Activated CD4-positive, alpha-beta T cell treated with anti-CD3 and anti-CD28 coated beads, Interleukin-2, amount 50 U/mL, for 4 hours (primary cell): ENCODE measurements at places on chromosomes 12 and 14.

- DNase-seq: no peak
Observed at GRCh38 chr12:118355843-118356242, 16.9 kb downstream of the TAOK3 start.

GRCh38 chr14:72701605-72702004 lies 192.3 kb downstream of the DPF3 start:
- no peak for DNase-seq

DNA sequence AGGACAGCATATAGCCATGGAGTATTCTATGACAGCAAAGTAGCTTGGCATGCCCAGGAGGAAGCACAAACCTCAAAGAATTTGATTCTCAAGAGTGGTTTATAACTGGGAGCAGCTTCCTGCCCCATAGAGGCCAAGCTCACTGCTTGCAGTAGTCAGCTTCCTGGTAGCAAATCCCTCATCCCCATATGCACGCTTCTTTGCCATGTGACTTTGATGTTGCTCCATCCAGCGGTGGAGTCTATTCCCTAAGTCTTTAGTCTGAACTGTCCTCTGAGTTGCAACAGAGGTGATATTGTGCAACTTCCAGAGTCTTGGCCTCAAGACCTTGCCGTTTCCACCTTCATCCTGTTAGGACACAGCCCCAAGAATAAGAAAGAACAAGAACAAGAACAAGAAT lies 996.8 kb upstream of the TMEM132C start:
- no peak for DNase-seq

DNA sequence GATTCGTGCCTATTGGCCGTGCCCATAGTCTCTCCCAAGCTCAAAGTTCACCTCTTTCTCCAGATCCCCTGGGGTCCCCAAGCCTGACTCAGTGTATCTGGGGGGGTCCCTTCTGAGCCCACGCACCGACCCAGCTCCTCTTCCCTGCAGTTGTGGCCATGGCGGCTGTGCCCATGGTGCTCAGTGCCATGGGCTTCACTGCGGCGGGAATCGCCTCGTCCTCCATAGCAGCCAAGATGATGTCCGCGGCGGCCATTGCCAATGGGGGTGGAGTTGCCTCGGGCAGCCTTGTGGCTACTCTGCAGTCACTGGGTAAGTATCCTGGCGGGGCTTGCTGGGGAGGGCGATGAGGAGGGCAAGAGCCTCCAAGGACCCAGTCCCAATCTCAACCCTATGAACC lies 5.1 kb downstream of the IFI27 start:
- no peak for DNase-seq

GRCh38 chr12:67701121-67701520 lies 52.6 kb downstream of the DYRK2 start:
- DNase-seq: no peak

GRCh38 chr12:56932867-56933266 lies 1.3 kb downstream of the SDR9C7 start:
- DNase-seq: no peak

DNA sequence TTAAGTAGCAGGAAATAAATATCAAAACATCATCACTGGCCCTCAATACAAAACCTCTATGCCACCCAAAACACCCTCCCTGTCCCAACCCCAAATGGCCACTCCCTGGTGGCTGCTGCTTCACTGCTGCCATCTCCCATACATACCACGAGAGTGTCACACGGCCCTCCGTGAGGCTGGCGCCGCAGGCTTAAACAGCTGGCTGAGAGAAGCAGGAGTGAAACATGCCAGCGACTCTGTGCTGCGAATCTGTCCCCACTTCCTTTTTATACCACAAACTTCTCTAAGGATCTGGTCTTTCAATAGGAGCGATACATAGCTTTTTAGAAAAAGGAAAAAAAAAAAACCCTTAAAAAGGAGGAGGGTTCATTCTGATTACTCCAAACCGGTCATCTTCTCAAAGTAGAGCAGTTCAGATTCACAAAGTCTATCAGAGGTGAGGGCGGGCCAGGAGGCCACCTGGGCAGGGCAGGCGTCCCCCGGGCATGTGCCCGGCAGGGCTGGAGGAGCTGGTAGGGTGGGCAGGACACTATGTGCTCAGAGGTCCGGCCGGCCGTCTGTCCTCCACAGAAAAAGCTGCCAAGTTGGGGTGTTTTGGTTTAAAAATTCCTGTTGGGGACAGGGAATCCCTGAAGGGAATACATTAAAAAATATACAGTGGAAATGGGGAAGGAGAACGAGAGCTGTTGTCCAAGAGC lies 26.5 kb downstream of the MAX start:
- no peak for DNase-seq
